ENCODE measurements at places on chromosomes 4 and X. TPM values are rescaled to one million over a fixed set of nuclear protein-coding genes. Genes with fewer than 3 reads are reported as not detected.
A peak's percentile ranks its signal among the peaks of the same experiment; 100 is the strongest.

- no peak for DNase-seq
These were observed 8.1 kb upstream of the HPF1 start for GRCh38 chr4:169765835-169766234.

- DNase-seq = peak; percentile 44
These were observed 10.9 kb upstream of the MXD4 start for GRCh38 chr4:2272828-2273120.

DNA sequence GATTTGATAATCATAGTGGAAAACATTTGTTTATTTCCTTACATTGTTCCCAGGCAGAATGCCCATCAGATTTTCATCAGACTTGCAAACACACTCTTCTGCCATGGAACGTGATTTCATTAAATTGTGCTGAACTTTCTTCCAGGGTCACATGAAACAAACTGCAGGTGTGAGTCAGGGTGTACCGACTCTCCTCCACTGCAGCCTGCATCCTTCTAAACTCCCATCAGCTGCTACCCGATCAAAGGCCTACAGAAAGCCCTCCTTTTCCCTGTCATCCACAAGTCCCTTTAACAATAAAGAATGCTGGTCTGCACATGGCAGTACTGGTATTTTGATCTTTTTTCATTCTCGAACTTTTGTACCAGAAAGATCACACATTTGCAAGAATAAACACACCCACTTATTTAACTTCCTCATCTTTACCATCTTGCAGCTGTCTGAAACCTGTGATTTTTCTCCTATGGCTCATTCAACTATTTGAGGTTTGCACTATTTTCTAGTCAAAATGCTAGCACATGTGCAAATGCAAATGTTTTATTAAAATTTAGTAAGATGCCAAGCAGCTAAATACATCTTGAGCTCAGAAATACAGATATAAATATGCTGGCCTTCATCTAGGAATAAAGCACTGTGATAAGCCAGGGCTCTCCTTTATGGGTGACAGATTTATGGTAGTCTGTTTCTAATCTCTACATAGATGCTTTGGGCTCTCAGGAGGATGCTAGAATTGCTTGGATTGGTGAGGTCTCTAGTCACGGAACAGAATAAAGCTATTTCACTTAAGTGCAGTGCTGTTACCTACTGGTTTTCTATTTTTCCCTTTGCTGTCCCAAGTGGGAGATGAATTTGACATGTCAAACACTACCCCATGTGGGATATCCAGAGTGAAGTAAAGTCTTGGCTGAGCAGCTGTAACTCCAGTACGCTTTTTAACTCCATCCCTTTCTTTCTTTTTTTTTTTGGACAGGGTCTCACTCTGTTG is 25.8 kb upstream of the ARHGAP24 start:
- DNase-seq = no peak

Gene NIPAL1
- total RNA-seq = not detected

GRCh38 chrX:265502-265901 is 15.7 kb upstream of the PLCXD1 start:
- no peak for DNase-seq

DNA sequence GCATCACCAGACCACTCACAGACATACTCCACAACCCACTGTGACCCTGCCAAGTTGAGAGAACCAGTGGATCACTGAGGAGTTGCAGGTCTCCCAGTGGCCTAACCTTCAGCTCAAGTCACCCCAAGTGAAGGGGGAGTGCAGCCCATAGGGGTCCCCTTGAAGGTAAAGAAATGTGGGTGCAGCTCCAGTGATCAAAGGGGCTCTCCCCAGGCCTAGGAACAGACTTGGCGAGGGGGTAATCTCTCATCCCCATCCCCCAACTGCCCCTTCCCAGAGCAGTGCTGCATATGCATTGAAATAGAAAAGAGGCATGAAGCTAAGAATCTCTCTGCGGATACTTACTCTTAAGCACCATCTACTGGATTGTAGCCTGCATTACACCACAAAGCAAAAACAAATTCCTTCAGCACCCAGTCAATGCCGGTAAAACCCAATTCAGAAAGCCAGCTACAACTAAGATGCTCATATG is 27.0 kb downstream of the MAGEE1 start:
- no peak for DNase-seq

DNA sequence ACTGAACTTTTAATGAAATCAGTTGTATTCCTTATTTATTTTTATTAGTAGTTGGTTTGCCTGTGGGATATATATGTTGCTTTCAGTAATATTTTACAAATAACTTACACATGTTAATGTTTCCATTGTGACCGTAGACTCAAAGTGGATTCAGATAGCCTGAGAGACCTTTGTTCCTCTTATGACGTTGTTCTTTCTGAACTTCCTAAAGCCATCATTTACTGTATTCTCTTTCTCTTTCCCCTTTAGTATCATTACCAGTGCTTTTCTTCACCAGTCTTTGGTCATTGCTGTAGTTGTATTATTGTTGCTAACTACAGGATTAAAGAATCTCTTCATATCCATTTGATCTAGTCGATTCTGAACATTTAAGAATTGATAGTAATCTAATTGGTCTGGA is 4.3 kb downstream of the STIM2 start:
- no peak for DNase-seq

GRCh38 chr4:108080747-108081146 is 88.0 kb downstream of the LEF1 start:
- DNase-seq = no peak

DNA sequence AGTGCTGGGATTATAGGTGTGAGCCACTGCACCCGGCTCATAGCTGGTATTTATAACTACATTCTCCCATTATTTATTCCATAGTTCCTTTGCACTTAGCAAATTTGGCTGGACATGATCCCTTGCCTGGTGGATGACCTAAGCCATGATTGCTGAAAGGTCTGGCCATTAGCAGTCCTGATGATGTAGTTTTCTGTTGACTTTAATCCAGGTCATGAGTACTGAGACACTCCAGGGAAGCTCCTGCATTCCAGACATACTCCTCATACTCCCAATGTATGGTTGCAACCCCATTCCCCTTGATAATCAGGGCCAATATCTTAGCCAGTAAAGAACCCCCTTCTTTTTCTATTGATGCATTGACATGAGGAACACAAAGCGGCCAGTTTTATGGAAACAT is 24.4 kb upstream of the MGST2 start:
- no peak for DNase-seq

Gene GPM6B
- 3.5 TPM for total RNA-seq

GRCh38 chr4:52638717-52639116 is 20.4 kb downstream of the USP46 start:
- DNase-seq = no peak

GRCh38 chr4:156870861-156871260 is 100.7 kb downstream of the PDGFC start:
- no peak for DNase-seq

GRCh38 chr4:118993333-118993732 is 104.7 kb downstream of the SYNPO2 start:
- DNase-seq = no peak

Gene IGSF1
- 1.1 TPM for total RNA-seq

Gene TEX13B
- total RNA-seq = not detected

DNA sequence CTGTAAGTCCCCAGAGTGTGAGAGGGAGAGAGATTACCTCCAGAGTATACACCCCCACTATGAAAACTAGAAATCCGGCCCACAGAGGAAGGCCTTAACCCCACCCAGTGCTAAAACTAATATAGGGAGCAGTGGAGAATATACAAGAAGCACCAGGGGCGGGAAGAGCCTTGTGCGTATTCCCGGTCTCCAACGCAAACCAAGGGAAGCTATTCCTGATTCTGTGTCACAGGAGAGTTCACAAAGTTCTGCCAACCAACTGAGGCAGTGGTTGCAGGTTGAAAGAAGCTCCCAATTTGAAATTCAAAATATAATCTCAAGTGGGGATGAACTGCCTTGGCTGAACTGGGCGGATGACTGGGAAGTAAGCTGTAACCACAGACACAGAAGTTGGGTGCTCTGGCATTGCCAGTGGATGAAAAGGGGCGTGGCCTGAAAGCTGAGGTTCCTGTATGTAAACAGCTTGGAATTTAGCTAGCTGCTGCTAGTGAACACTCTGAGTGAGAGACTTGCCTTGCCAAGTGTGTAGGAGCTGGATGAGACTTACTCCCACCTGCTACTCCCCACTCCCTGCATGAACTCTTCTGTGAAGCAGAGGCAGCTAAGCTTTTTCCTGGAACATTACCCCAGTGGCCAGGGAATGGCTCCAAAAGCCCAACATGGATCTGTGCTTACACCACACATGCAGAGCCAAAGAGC is 32.7 kb downstream of the ELF2 start:
- DNase-seq = peak; percentile 21

GRCh38 chrX:2538031-2538757 is 37.4 kb upstream of the DHRSX start:
- no peak for DNase-seq

DNA sequence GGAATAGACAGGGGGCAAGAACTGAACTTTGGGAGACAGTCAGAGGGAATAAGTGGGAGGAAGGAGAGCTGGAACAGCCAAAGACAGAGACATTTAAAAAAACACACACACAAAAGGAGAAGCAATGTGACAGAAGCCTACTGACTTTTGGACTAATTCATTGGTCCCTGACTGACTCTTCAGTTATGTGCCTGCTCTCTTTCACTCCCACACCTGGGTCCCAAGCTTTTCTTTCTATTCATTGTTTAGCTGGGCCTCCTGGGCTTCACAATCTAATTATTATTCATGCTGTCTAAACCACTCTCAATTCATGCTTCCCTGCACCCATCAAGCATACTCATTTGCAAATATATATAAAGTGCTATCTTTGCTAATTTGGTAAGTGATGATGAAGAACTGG is 139.2 kb upstream of the IRS4 start:
- DNase-seq = no peak

Gene POLN
- total RNA-seq = 2.6 TPM
